ENCODE measurements at places on chromosomes 4 and X. TPM values are rescaled to one million over a fixed set of nuclear protein-coding genes. Genes with fewer than 3 reads are reported as not detected.

The STOX2 gene
- 7.5 TPM for total RNA-seq

The ITGB1BP2 gene
- 1.6 TPM for total RNA-seq

The ABLIM2 gene
- 0.68 TPM for total RNA-seq

The BMPR1B gene
- total RNA-seq: 3.3 TPM

The TENM3 gene
- 70.9 TPM for total RNA-seq

The GPR173 gene
- total RNA-seq: 2.2 TPM

The TRO gene
- 46.2 TPM for total RNA-seq

The ALB gene
- 25,578 TPM for total RNA-seq

The MAGEA11 gene
- not detected for total RNA-seq

- H3K27me3 ChIP-seq: no peaks in the 10 kb centered on the region
- H3K27ac ChIP-seq: no peak overlapping the region
- no peaks in the 10 kb centered on the region for H3K36me3 ChIP-seq
- DNase-seq: no peak
Observed at GRCh38 chr4:176611951-176612350, 180.8 kb downstream of the VEGFC start.

DNA sequence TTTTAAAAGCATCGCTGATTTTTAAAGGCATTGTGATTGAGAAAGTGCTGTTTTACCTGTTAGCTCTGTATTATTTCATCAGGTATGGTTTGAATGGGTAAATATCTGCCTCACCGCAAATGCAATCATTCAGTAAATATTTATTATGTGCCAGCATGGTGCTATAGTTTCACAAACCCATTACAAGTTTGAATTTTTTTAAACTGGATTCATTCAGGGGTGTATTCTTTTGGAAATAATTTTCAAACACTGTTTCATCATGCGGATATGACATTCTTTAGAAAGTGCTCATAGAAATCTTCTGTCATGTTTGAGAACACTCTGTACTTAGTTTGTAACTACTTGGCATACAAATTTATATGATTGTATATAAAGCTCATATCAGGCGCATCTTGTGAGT, 37.2 kb downstream of the LIMCH1 start:
- no peak overlapping the region for H3K4me3 ChIP-seq
- no peaks in the 10 kb centered on the region for H3K36me3 ChIP-seq
- H3K4me1 ChIP-seq: no peaks in the 10 kb centered on the region
- no peak for DNase-seq

DNA sequence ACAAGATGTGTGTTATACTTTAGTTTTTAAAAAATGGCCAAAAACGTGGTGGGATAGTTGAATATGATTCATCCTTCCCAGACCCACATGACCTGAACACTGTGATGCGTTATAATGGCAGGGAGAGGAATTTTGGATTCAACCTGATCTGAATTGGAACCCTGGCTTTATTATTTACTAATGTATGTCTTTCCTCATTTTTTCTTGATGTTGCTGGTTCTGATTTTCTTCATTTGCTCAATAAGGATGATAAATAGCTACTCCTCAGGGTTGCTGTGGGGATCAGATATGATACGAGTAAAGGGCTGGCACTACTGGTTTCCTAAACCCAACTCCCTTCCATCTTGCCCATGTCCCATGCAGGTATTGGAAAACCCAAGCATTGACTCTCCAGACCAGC, 24.2 kb upstream of the ACSL1 start:
- no peak overlapping the region for H3K27ac ChIP-seq
- no peak for DNase-seq
- no peaks in the 10 kb centered on the region for H3K27me3 ChIP-seq
- no peak overlapping the region for H3K4me3 ChIP-seq
- no peaks in the 10 kb centered on the region for H3K36me3 ChIP-seq

GRCh38 chrX:10636851-10637250, 16.5 kb upstream of the MID1 start:
- no peak for DNase-seq
- no peak overlapping the region for H3K4me3 ChIP-seq
- no peaks in the 10 kb centered on the region for H3K27me3 ChIP-seq
- H3K27ac ChIP-seq: no peak overlapping the region
- no peaks in the 10 kb centered on the region for H3K4me1 ChIP-seq

DNA sequence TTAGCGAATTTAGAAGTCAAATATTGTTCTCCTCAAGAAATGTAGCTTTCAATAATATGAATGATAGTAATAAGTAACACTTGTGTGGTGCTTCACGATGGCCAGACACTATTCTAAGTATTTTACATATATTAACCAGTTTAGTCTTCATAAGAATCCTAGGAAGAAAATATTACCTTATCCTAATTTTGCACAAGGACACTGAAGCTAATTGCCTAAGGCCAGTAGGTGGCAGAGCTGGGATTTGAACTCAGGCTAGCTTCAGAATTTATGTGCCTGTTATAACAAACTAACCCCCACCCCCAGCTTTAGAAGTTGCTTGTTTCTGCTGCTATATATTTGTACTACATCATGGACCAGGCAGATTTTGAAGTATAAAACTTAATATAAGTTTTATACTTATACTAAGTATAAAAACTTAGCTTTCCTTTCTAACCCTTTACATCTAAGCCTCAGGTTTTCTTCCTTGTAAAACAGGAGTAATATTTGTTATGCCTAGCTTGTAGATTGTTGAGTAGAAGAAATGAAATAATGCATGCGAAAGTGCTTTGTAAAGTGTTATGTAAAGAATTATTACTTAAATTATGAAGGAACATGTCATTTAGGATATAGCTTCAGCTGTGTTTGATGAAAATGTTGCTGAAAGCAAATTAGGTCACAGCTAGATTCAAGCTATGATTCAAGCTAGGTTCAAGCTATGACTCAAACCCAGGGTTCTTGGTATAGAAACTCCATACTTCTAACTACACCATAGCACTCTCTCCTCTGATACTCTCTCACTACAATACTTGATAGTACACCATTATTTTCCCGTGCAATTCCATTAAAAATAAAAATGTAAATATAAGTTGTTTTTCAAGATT, 4.2 kb upstream of the CDS1 start:
- H3K27ac ChIP-seq: no peak overlapping the region
- no peaks in the 10 kb centered on the region for H3K27me3 ChIP-seq
- H3K4me1 ChIP-seq: peaks cover 5% of the 10 kb centered on the region
- no peaks in the 10 kb centered on the region for H3K36me3 ChIP-seq

GRCh38 chr4:15117270-15117946, 115.1 kb downstream of the CPEB2 start:
- no peak overlapping the region for H3K27ac ChIP-seq
- no peaks in the 10 kb centered on the region for H3K36me3 ChIP-seq
- no peak overlapping the region for H3K4me3 ChIP-seq
- no peaks in the 10 kb centered on the region for H3K27me3 ChIP-seq

DNA sequence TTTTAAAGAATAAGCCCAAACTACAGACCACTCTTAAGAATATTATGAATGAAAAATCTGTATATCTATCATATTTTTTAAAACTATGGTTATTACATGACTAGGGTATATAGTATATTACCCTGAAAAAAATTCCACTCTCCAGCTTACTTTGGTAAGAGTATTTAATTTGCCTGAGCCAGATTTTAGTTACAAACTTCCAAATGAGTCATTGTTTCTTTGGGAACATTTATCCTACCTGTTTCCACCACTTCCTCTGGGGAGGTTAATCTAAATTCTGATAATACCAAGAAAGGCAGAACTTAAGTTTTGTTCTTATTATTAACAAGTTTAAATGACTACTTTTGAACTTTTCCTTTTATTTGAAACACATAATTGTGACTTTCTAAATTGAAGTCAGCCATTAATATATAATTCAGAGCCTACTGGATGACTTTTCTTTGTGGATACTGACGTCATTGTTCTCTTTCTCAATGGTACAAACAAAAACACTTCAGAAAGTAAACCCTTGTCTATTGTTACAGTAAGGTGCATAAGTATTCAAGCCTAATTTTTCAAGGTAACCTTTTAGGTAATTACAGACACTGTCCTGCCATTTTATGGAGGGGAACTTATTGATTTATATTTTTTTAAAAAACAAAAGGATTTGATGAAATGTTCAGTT, 135.6 kb upstream of the TLL1 start:
- H3K27ac ChIP-seq: no peak overlapping the region
- no peak overlapping the region for H3K4me3 ChIP-seq
- no peaks in the 10 kb centered on the region for H3K27me3 ChIP-seq

GRCh38 chr4:119664168-119664907, 35.7 kb upstream of the PDE5A start:
- peaks cover 4% of the 10 kb centered on the region for H3K4me1 ChIP-seq
- H3K4me3 ChIP-seq: no peak overlapping the region
- DNase-seq: no peak
- no peaks in the 10 kb centered on the region for H3K27me3 ChIP-seq
- H3K36me3 ChIP-seq: no peaks in the 10 kb centered on the region

GRCh38 chrX:1378306-1378759, 13.6 kb downstream of the SLC25A6 start:
- no peaks in the 10 kb centered on the region for H3K4me1 ChIP-seq
- H3K36me3 ChIP-seq: no peaks in the 10 kb centered on the region
- H3K27me3 ChIP-seq: no peaks in the 10 kb centered on the region

DNA sequence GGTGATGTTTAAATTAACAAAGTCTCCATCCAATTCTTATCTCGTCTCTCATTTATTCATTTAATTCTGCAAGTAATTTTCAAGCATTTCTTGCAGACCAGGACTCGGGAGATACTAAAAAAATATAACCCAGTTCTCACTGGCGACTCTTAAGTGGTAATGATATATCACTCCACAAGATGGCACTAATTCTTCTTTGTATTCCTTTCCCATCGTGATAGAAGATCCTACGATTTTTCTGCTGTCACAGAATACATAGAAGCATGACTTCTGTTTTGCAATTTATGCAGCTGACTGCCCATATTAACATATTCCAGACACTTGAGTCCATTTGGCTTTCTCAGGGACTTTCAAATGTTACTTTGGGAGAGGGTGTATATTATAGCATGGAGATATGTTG, 64.0 kb upstream of the FGF13 start:
- peak; percentile 28 for DNase-seq
- H3K27ac ChIP-seq: no peak overlapping the region
- H3K4me1 ChIP-seq: no peaks in the 10 kb centered on the region
- H3K4me3 ChIP-seq: no peak overlapping the region

DNA sequence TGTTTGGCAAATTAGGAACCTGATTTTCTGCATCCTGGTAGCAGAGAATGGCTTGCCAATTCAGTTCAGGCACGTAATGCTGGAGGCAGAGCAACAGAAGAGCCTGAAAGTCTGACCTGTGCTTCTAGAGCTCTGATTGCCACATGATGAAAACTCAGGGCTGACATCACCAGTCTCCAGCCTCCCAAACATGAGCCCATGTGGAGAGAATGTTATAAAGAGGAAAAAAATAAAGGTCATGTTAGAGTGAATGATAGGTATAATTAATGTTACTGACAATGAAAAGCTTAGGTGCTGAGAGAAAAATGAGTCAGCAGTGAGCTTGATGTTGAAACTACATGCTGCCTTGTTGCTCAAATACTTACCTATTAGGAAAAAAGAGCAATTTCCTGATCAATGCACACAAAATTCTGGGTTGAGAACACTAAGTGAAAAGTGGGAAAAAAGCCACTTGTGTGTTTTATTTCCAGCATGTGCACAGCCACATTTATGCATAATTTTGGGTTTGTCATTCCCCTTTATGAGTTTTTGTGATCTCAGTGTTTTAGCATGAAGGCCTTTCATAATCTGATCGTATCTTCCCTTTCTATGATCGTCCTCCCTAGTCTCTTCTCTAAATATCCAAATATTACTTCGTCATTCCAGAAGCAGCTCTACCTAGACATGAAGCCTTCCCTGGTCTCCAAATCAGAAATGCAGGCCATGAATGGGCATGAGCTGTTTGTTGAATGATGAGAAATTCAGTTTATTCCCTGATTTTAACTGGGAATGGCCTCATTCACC, 113.3 kb upstream of the CPEB2 start:
- no peak for DNase-seq
- no peaks in the 10 kb centered on the region for H3K4me1 ChIP-seq
- no peak overlapping the region for H3K27ac ChIP-seq
- no peak overlapping the region for H3K4me3 ChIP-seq
- no peaks in the 10 kb centered on the region for H3K27me3 ChIP-seq
- H3K36me3 ChIP-seq: no peaks in the 10 kb centered on the region

DNA sequence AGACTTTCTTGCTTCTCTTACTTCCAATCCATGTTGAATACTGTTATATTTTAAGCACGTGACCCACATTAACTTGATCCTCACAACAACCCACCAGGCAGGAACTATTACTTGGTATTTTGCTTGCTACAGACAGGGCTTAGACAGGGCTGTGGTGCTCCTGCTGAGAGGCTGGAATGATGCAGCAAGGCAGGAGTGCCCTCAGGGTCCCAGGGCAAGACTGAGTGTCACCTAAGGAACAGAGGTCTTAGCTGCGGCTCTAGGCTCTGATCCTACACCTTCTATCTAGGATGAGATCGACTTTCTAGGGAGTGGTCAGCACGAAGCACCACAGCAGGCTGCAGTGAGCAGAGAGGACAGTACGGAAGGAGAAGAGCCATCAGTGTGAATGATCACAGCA, 20.0 kb downstream of the TAPT1 start:
- H3K4me1 ChIP-seq: no peaks in the 10 kb centered on the region
- H3K27me3 ChIP-seq: no peaks in the 10 kb centered on the region
- no peak for DNase-seq
- H3K27ac ChIP-seq: no peak overlapping the region
- no peak overlapping the region for H3K4me3 ChIP-seq

- no peaks in the 10 kb centered on the region for H3K27me3 ChIP-seq
- H3K4me3 ChIP-seq: peak within 1 kb of the TSS; percentile 17
- H3K4me1 ChIP-seq: peaks cover 15% of the 10 kb centered on the region
Observed at GRCh38 chr4:110475881-110476818, at the start of gene ENPEP. Gene ENPEP, plus strand, starts transcription at chr4:110476155. Its CDS starts 260 bp downstream, at chr4:110476415.

DNA sequence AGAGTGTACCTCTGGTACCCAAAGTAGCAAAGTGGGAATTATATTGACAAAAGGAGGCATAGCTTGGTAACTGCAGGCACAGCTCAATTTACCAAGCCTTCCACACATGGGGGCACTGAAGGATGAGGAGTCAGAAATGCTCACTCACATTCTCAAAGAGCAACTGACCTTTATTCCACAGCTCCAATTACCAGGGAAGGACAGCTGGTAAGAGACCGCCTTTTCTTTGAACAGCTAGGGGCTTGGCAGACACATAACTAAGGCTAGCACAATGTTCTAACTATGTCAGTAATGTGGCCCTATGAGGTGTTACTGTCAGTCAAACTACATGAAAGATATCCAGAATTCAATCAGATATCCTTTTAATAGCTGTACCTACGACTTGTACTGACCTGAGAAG, 20.5 kb upstream of the STS start:
- no peak overlapping the region for H3K27ac ChIP-seq
- no peaks in the 10 kb centered on the region for H3K36me3 ChIP-seq
- DNase-seq: no peak
- H3K4me3 ChIP-seq: no peak overlapping the region

Data from hepatocyte (in vitro differentiated cells).